BJ (cell line): ENCODE measurements at places on chromosomes 1 and 21.

DNA sequence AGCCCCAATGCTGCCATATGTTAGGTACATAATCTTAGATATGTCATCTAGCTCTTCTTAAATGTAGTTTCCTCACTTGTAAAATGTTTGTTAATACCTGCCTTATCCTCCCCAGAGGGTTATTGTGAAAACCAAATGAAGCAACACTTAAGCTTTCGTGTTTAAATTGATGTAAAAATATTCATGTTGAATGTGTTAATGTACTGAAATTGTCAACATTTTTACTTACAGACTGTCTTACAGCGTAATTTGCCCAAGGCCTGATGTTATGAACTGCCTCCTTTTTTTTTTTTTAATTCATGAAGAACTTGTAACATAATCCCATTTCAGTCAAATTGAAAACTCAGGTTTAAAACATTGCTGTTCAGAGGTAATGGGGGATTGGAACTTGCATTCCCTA, 25.6 kb upstream of the ENAH start:
- no peak for DNase-seq

DNA sequence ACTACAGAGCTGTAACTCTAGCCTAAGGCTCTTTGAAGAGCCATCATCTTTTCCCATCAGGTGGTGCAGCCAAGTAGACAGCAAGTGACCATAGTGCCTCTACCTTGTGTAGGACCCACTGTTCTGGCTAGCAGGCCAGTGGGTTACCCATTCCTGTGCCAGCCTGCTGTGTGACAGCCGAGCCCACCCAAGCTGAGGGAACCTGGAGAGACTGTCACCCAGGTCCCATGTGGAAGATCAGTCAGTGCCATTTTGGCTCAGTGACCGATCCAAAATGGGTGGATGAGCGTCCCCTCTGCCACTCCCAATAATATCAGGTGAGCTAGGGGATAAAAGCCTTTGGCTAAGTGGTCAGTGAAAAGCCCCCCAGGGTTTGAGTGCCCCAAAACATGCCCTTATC, 417.9 kb downstream of the MATN1 start:
- no peak for DNase-seq

- no peak for DNase-seq
Observed at GRCh38 chr1:21254335-21254951, 35.8 kb downstream of the ECE1 start.

GRCh38 chr1:33349081-33349759, 28.3 kb upstream of the A3GALT2 start:
- no peak for DNase-seq

DNA sequence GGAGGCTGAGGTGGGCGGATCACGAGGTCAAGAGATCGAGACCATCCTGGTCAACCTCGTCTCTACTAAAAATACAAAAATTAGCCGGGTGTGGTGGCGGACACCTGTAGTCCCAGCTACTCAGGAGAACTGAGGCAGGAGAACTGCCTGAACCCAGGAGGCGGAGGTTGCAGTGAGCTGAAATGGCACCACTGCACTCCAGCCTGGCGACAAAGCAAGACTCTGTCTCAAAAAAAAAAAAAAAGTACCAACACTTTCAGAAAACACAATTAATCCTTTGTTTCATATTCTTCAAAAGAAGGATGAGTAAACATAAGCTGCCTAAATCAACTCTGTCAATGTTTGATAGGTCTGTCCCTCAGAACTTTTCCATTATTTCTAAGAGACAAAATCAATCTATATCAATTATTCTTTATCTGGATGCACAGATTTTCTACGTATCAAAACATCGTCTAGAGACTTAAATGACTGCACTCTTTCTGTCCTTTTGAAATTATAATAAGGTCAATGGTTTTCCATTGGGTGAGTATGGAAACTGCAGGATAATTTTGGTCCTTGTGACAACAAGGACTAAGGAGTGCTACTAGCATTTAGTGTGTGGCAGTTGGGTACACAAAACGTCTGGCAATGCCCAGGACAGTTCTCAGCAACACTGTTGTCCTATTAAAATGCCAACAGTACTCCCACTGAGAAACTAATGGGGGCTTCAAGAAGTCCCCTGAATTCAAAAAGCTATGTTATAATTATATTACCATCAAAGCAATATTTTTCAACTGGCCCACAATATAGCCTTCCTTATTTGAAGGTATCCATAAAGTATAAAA, 40.7 kb downstream of the LPGAT1 start:
- DNase-seq: no peak
